ENCODE measurements at places on chromosomes 11 and 22.
A peak's percentile ranks its signal among the peaks of the same experiment; 100 is the strongest.

DNA sequence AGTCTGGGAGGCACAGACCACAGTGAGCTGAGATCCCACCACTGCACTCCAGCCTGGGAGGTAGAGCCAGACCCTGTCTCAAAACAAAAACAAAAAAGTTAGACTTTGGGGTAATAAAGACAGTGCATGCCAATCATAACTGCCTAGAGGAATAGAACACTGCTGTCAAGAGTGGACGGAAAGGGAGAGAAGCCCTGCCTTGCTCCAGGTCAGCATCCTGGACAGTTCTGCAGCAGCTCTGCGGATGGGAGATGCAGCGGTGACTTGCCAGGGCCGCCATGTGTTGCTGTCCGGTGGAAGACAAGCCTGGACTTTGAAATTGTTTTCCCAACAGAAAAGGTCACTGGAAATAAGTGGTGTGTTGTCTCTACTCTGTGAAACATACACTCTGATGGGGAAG is 618.2 kb downstream of the TBC1D22A start:
- DNase-seq: no peak

DNA sequence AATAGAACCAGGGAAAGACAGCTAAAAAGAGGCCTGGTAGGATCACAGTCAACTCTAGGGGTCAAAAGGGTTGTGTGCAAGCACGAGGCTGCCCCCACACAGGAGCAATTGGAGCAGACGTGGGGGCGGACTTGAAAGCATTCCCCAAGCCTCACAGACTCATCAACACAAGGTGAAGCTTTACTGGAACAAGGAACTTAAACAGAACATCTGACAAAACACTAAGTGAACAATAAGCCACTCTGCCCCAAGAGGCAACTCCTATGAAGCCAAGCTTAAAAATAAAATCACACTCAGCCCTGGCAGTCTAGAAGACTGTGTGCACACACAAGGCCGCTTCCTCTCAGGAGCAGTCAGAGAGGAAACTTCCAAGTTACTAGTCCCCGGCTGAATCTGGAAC is 32.2 kb upstream of the TEAD1 start:
- no peak for DNase-seq

DNA sequence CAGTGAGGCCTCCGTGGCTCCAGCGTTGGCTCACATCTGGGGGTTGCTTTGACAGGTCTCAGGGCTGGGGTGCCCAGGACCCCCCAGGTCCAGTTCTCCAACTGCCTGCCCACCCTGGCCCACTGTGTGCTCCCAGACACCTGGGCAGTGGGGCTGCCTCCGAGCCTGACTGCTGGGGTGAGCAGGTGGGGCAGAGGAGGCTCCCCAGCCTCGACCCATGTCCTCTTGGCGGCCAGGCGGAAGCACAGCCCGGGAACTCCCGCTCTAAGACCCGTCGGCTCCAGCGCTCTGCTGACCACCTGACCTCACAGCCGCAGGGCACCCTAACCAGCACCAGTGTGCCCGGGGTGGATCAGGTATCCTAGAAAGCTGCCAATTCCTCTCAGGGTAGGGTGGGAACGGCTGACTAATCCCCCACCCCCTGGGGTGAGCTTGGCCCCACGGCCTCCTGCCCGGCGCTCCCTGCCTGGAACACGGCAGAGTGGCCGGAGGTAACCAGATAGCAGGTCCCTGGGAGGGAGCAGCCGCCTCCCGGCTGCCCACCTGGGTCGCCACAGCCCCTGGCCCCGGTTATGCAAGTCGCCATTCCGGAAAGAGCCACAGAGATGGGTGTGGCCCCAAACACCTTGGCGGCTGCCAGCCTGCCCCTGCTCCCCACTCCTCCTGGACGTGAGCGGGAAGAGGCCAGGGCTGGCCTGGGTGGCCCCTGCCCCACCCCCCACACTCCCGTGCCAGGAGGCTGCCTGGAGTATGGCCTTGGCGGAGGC is 19.2 kb upstream of the MUC5B start:
- peak; percentile 47 for DNase-seq

GRCh38 chr22:37806409-37807333 is 1.1 kb upstream of the GCAT start:
- no peak for DNase-seq

GRCh38 chr11:134564472-134565200 is 152.6 kb upstream of the B3GAT1 start:
- DNase-seq: no peak

- no peak for DNase-seq
Observed at GRCh38 chr22:25484521-25485315, 79.8 kb upstream of the GRK3 start.

- no peak for DNase-seq
Observed at GRCh38 chr11:45386972-45387371, 100.8 kb upstream of the SYT13 start.

- DNase-seq: no peak
Observed at GRCh38 chr11:128497776-128498095, 89.6 kb downstream of the ETS1 start.

DNA sequence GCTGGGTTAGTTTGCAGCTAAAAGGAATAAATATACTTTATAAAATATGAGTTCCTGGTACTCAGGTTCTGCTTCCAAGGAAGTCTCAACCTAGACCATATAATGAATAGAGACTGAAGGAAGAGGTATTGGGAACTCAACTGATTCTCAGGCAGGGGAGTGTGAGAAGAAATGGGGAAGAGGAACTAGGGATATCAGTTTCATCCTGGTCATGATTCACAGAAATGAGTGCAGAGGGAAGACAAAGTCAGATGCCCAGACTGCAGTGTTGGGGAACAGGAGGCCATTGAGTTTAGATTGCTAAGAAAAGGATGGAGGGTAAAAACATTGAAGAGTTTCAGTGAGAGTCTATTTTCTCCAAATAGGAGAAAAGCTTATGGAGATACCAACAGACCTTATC is 28.8 kb downstream of the PLAAT5 start:
- DNase-seq: no peak

DNA sequence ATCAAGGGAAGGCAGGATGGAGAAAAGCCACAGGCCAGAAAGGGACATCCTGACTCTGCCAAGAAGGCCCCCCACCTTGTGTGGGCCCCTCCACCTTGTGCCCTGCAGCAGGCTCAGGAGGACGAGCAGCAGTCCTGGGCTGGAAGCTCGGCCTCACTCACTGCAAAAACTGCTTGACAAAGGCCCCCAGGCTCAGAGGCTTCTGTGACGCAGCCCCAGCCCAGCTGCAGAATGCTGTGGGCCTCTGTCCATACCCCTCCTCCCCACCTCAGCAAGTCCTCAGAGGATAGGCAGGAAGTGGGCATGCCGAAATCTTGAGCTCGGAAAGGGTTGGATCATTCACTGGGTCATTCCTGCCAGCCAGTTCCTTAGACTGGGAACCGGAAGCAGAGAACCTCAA is 61.9 kb downstream of the NRXN2 start:
- peak; percentile 81 for DNase-seq

- peak; percentile 83 for DNase-seq
Observed at GRCh38 chr22:50261615-50262459, at the start of gene MAPK12. Gene MAPK12 (minus strand): TSS chr22:50261683. CDS start chr22:50261509, 174 bp downstream.

GRCh38 chr11:103024086-103024485 is 67.9 kb downstream of the DCUN1D5 start:
- DNase-seq: no peak

DNA sequence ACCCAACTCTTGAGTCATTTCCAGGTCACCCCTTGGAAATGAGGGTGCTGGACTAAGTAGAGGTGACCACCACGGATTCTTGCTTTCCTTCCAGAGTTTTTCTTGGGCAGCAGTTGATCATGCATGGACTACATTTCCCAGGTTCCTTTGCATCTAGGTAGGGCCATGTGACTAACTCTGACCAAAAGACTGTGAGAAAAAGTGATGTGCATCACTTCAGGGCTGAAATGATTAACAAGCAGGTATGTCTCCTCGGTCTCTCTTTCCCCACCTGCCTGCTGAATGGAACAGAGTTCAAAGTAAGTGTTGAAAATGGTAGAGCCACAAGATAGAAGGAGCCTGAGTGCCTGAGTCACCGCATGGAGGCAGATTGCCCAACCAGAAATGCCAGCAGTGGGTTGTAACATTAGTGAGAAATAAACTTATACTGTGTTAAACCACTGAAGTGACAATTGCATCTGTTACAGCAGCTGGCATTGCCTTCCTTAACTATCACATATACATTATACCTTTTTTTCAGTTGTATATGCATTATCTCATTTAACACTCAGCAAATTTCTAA is 113.5 kb downstream of the MN1 start:
- no peak for DNase-seq

DNA sequence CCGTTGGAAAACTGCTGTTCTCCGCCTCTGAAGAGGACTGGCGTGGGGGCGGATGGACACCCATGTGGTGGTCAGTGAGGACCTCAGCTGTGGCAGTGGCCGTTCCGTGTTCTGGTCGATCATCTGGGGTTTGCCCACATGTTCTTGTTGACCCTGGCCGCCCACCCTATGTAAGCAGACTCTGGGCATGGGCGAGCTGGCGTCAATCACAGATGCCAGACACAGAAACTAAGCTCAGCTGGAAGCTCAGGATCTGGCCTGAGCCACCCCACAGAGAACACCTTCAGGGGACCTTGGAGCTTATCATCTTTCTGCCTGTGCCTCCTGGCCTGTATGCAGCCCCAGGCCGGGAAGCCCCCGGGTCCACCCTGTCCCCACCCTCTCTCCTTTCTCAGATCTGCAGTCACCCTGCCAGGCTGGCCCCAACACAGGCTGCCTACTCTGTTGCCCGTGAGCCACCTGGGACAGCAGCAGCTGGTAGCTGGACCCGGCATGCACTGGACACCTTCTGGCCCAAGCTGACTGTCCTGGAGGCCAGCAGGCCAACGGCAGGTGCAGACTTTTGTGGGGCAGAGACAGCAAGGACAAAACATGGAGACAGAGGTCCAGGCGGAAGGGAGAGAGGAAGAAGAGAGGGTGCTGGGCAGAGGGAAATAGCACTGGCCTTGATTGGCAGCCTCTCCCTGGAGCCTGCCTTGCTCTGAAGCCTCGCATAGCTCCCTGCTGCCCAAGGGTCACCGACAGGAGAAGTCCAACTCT is 91.5 kb downstream of the PHF21B start:
- DNase-seq: no peak

DNA sequence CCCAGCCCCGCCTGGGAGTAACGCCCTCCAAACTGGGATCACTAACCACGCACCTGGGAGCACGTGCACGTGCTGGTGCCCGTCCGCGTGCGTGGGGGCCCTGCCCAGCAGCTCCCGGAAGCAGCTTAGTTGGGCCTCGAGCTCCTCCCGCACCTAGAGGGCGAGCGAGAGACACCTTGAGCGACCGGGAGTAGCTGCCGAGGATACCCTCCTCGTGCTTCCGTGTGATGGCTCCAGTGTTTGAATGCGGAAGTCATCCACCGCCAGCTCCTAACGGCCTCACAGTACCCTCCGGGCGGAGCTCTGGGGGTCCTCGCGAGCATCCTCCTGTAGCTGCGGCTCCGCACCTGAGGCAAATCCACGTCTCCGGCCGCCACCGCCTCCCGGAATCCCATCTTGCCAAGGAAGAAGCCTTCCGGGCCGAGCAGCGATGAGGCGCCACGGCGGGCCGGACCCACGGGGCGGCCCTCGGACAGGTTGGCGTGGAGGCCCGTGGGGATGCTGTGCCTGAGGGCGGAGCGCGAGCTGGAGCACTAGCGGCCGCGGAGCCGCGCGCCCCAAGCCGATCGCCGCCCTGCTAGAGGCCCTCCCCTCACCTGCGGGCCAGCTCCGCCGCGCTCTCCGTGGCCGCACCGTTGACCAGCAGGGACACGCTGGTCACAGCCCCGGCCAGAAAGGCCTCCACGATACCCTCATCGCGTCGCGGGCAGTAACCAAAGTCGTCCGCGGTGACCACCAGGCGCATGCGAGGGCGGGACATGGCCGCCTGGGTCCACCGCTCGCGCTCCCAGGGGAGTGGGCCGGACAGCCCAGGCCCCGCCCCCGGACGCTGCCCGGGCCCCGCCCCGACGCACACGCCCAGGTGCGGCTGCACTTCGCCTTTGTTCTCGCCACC is at the start of gene YDJC:
YDJC (minus strand) TSS at position 768 of the 895 bp plus-strand sequence; CDS start at position 760, 8 bp downstream.
- DNase-seq: peak; percentile 97

DNA sequence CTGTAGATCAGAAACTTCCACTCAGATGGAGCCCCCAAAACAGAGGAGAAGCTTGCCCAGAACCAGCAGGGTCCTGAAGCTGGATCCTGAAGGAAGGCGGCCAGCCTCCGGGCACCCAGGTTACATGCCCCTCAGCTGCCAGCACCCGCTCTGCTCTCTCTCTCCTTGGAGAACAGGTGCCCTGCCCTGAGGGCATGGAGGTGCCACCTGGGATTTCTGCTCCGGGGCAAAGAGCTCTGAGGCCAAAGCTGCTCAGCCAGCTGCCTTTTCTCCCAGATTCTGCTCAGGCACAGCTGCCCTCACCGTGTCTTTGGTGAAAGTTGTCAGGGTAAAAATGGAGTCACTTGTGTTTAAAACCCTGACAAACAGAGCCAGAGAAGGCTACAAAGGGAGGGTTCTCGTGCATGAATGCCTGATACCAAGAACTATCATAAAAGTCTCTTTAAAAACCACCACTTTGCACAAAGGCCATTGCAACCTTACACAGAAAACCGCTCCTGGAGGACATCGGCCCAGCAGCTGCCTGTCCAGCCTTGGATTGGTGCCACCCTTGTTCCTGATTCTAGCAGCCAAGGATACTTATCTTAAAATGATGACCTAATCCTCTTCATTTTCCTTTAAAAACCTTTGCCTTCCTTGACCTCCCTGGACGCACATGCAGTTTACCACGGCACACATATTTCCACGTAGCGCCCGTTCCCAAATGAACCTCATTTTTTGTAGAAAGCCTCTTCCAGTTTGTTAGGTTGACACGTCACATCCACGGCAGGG is 140.0 kb downstream of the CACNA1I start:
- peak; percentile 34 for DNase-seq

GRCh38 chr11:130999992-131000770 is 83.9 kb upstream of the SNX19 start:
- DNase-seq: no peak

DNA sequence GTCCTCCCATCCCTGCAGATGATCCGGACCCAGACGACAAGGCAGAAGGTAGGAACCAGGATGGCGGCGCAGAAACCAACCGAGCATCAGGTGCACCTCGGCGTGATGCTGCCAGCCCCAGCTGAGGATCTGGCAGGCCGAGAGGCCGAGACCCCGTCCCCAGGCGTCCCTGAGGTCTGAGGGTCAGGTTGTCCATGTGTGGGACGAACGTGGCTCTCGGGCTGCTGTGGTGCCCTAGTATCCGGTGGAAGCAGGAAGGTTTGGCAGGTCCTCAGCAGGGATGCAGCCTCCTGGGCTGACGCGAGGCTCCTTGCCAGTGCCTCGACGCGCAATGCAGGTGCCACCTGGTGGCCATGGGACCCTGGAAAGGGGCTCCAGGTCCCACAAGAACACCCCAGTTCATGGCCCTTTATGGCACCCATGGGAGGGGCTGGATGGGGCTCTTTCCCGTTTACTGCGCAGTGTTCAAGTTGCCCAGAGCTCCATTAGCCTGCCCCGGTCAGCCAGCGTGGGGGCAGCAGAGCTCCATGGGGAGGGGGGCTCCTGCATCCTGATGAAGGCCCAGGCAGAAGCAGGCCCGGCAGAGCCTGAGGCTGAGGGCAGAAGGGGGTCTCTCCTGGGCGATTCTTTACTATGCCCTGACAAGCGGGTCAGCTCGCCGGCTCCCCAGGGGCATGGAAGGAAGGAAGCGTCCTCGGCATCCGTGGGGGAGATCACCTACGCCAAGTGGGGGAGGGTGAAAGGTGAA is 129.9 kb downstream of the CTTN start:
- peak; percentile 36 for DNase-seq
